ENCODE measurements at places on chromosomes 12 and 14.
A peak's percentile ranks its signal among the peaks of the same experiment; 100 is the strongest.

GRCh38 chr12:53860426-53861345 lies 77.9 kb upstream of the HOXC13 start:
- DNase-seq = no peak

DNA sequence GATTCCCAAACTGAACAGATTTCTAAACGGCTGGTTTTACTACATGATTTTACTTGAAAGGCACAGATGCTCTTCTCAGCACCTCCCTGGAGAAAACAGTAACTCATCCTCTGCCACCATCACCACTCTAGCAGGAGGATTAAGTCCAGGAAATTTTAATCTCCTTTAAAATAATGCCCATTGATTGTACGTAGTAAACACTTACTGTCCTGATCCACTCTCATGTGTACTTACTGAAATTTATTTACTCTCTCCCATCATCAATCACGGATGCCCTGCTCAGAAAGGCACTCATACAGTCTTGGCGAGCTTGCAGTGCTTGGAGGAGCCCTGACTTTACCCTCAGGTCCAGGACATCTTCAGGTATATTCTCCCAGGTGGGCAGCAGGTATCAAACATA lies 239.8 kb upstream of the EGLN3 start:
- DNase-seq = no peak

GRCh38 chr12:70196811-70197281 lies 46.4 kb upstream of the CNOT2 start:
- no peak for DNase-seq

GRCh38 chr12:57224973-57225679 lies 4.4 kb upstream of the SHMT2 start:
- DNase-seq = peak; percentile 77

GRCh38 chr12:9619411-9620179 lies 11.9 kb upstream of the KLRB1 start:
- no peak for DNase-seq

DNA sequence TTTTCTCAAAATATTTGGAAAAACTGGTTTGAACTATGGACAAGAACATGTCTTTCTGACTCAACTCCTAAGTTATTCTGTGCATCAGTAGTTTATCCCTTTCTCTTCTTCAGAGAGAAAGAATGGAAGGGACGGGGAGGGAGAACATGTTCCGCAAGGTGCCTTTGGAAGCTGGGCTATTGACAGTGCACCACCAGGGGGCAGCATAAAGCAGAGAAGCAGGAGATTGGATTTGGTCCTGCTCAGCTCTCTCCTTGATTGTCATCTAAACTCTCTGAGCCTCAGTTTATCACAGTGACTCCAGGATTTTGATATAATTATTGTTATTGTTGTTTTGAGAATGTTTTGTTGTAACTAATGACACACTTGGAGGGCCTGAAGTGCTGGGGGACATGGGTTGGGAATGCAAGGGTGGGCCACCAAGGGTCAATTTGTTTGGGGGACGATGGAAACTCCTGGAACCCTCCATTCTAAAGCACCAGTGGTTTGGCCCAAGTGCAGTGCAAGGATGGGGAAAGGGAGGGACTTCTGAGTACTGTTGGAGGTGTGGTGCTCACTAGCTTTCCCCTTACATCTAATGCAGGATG lies 45.3 kb upstream of the ANO6 start:
- DNase-seq = peak; percentile 83

Measured in GM20000 (cell line).